Activated CD4-positive, alpha-beta T cell treated with anti-CD3 and anti-CD28 coated beads, Interleukin-2, Interleukin-6, amounts not matched to agents 100 ng/mL and 50 ng/mL, durations not matched to agents 16 hours and 8 hours (primary cell): ENCODE measurements at places on chromosomes 12 and 14.

GRCh38 chr12:57438400-57438799 lies 3.8 kb downstream of the INHBC start:
- DNase-seq, result no peak

- no peak for DNase-seq
These were observed 183.8 kb upstream of the PDE3A start for GRCh38 chr12:20184514-20184913.

DNA sequence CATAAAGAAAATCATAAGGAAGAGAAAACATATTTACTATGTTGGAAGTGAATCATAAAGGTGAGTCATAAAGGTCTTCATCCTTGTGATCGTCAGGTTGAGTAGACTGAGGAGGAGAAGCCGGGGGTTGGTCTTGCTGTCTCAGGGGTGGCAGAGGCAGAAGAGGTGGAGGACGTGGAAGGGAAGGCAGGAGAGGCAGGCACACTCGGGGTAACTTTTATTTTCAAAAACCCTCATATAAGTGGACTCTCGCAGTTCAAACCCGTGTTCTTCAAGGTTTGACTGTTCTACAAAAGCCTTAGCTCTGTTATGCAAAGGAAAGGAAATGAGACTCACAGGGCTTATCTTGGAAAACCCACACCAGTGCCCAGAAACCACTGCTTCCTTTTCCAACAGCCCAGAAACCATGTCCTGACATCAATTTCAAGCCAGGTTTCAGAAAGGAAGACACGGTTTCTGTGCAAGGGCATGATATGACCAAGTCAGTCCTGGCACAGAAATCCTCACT lies 14.0 kb downstream of the SMCO2 start:
- peak; percentile 84 for DNase-seq

DNA sequence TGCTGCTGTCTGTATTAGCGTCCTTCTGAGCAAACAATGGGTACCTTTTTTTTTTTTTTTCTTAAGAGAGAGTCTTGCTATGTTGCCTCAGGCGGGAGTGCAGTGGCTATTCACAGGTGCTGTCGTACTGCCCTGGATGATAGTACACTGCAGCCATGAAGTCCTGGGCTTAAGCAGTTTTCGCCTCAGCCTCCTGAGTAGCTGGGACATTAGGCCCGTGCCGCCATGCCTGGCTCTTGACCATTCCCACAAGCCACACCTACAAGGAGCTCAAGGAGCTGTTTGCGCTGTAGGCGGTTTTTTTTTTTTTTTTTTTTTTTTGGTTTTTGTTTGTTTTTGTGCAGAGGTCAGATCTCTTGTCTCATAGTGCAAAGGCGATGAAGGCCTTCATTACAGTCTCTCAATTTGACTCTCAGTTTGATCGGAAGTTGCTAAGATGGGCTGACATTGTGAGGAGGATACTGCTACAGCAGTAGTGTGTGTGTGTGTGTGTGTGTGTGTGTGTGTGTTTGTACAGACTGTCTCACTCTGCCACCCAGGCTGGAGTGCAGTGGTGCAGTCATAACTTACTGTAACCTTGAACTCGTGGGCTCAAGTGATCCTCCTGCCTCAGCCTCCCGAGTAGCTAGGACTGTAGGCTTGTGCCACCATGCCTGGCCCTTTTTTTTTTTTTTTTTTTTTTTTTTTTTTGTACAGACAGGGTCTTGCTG lies 34.2 kb downstream of the TRAF3 start:
- peak; percentile 45 for DNase-seq

- peak; percentile 43 for DNase-seq
These were observed 1.4 kb upstream of the ARHGEF40 start for GRCh38 chr14:21068521-21069387.

DNA sequence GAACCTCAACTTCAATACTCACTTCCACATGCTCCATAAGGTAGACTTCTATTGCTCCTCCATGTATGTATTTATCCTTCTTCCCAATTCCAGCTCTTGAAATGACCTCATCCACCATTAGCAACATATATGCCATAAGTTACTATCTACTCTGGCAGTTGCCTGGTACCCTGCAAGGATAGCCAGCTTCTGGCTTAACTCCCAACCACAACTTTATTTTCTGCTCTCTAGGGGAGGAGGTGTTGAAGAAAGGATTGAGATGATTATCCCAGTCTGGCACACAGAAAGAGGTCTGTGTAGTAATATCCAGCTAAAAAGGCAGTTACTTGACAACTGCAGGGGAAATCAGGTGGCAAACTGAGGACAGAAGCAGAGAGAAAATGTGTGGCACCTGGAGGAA lies 71.5 kb upstream of the MDM1 start:
- no peak for DNase-seq

DNA sequence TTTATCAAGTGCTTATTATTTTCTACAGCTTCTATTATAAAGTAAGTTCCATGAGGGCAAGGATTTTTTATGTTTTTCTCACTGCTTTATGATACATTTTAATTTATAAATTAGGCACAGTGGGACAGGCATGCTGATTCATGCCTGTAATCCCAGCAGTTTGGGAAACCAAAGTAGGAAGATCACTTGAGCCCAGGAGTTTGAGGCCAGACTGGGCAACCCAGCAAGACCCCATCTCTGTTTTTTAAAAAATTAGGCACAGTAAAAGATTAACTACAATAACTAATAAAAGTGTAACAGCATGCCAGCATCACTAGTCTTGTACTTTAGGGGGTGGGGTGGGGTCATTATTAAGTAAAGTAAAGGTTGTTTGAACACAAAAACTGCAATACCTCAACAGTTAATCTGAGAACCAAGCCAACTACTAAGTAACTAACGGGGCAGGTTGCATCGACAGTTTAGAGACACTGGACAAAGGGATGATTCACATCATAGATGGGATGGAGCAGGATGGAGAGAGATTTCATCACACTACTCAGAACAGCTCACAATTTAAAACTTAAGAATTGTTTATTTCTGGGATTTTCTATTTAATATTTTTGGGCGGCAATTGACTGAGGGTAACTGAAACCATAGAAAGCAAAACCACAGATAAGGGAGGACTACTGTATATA lies 119.5 kb downstream of the PLEKHA5 start:
- DNase-seq, result no peak

DNA sequence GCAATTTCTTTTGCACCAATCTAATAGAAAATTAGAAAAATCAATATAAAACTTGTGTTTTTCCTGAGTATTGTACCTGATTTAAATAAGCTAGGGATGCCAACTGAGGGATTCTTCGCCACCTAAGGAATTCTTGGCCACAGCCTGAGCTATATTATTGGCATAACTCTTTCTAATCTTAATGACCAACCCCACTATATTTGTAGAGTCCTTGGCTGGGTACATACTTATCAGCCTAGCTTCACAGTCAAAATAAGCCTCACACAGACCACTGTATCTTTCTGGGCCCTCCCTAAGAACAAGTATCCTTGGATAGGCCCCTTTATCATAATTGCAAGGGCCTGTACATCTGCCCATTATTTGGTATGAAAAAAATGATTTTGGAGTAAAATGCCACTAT lies 247.1 kb downstream of the DUSP6 start:
- no peak for DNase-seq

DNA sequence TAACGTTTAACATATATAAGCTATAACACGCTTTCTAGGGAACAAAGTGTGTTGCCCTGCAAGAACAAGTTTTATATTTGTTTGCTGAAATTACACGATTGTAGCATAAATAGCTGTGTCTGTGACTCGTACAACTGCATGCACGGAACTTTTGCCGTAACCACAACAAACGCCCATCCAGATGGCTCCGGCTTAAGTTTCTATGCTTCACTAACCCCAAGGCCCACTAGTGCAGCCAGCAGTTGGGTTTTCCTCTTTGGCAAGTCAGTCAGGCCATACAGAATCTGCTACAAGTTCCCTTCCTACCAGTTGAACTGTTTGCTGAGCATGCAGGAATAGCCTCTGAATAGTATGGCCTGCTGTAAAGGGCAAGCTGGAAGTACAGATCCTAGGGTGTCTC lies 12.1 kb downstream of the CSRP2 start:
- DNase-seq, result no peak

- no peak for DNase-seq
These were observed 108.3 kb upstream of the CPSF6 start for GRCh38 chr12:69131077-69131476.

GRCh38 chr14:71514941-71515919 lies 417.0 kb upstream of the RGS6 start:
- no peak for DNase-seq

GRCh38 chr14:61573748-61574513 lies 121.4 kb upstream of the HIF1A start:
- no peak for DNase-seq

DNA sequence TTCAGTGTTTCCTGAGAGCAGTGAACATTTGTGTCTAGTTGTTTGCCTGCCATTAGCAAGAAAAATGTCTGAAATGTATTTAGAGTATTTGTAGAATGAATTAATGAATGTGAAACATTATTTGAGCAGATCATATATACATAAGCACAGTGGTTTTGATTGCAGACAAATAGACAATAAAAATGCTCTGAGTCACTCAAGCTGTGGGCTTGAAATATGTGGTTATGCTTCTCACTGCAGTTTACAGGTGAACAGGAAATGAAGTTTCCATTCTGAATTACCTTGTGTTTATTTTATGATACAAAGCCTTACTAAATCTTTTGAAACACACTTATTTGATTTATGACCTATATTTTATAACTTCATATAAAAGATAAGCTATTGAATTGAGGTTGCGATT lies 827.7 kb downstream of the TMTC2 start:
- no peak for DNase-seq

GRCh38 chr12:51891843-51892242 lies 3.9 kb downstream of the ANKRD33 start:
- no peak for DNase-seq

DNA sequence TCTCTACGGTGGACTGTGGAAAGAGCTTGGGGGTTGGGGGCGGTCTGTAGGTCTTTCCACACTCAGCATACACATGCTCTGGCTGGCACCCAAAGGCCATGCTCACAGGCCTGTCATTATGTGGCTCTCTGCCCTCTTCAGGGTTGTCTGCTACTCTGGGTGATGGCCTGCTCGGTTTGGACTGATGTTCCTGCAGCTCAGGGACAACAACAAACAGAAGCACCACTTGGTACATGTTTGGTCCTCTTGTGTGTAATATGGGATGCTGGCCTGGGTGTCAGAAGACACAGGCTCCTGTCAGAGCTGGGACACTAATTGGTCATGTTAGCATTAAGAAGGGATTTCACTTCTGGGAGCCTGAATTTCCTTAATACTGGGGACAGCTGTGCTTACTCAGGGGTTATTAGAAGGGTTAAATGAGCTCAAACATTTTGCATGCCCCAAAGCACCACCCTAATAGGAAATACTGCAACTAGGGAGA lies 32.7 kb upstream of the SELPLG start:
- no peak for DNase-seq

DNA sequence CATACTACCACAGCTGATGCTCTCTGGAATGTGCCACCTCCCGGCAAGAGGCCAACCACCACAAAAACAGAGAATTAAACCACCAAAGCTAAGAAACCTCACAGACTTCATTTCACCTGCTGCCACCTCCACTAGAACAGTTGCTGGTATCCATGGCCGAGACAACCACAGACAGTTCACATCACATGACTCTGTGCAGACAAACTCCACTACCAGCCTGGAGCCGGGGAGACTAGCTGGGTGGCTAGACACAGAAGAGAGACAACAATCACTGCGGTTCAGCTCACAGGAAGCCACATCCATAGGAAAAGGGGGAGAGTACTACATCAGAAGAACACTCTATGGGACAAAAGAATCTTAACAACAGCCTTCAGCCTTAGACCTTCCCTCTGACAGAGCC lies 78.2 kb downstream of the RALGAPA1 start:
- no peak for DNase-seq

GRCh38 chr12:39846304-39846703 lies 226.7 kb upstream of the ABCD2 start:
- no peak for DNase-seq

GRCh38 chr12:93003531-93004239 lies 74.6 kb upstream of the EEA1 start:
- no peak for DNase-seq

- DNase-seq, result no peak
These were observed 396.8 kb downstream of the NUAK1 start for GRCh38 chr12:105741786-105742566.

- peak; percentile 22 for DNase-seq
These were observed 932.3 kb downstream of the DIO2 start for GRCh38 chr14:79278798-79279644.

DNA sequence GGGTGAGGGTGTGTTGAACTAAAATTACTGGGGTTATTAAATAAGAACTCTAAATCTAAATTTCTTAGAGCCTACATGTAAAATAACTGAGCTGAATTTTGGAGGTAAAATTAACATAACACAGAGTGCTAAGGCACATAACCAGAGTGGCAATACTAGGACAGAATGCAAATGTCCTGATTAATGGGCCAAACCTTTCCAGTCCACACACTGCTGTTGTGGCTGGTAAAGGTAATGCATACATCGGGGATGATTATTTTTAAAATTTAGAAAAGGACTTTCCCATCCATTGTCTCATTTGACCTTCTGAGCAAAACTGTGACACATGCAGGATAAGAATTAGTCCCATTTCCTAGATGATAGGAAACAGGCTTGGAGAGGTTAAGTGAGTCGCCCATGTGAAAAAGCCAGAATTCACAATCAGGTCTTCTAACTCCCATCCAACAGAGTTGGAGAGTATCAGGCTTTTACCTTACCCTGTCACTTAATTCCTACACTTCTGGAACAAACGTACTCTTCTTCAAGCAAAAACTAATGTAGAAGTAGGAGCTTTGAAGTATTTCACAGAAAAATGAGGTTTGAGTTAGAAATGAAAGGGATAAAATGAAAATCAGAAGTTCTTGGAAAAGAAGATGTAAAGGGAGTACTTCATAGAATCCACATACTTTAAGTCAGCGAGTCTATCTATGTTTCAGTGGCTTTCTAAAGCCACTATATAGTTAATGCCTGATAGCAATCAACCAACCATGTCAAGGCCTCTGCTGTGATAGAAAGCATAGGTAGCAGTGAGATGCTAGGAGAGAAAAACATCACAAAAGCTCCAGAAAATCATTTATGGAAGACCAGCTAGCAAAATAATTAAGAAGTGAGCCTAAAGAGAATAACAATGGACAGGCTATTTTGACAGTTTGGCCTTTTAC lies 334.9 kb upstream of the DIO2 start:
- DNase-seq, result no peak

- DNase-seq, result no peak
These were observed 666 bp upstream of the DERA start for GRCh38 chr12:15910468-15910863.

DNA sequence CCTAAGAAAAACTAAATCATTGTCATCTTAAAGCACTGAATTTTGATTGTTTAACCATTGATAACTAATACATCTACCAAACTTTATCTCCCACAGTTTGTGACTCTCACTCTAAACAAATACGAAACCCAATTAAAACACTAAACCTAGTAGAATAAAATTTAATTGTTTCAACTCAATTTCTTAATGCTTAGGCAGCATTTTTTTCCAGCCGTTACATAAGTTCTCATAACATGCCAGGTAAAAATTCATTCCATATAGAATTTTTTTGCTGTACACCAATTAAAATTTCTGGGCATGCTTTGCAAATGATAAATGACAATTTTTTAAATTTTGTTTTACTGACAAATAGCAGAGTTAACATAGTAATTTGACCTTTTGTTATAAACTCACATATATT lies 658.2 kb upstream of the FLRT2 start:
- no peak for DNase-seq
